ENCODE measurements at places on chromosomes 6 and 20. TPM values are rescaled to one million over a fixed set of nuclear protein-coding genes. Genes with fewer than 3 reads are reported as not detected.
A peak's percentile ranks its signal among the peaks of the same experiment; 100 is the strongest.

ETV7 gene
- 0.36 TPM for total RNA-seq

PLA2G7 gene
- total RNA-seq, result not detected

IL22RA2 gene
- not detected for total RNA-seq

TAGAP gene
- 1.2 TPM for total RNA-seq

TP53INP2 gene
- 26.9 TPM for total RNA-seq

EMILIN3 gene
- total RNA-seq, result 3.6 TPM

ZNF341 gene
- total RNA-seq, result 2.0 TPM

DNA sequence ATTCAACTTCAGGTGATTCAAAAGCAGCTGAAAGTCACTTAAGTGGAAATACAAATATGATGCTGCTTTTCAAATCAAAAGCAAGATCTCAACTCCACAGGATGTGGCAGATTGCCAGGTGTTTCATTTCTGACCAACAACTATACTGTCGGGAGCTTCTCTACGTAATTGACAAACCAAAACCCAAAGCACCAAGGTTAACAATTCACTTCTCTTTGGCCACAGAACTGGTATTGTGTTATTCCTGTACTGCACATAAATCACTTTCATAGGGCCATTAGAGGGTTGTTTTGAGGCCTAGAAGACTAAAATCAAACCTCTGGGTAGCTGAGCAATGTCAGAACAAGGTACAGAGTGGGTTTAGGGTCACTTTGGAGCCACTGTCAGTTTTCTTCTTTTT is 169.7 kb downstream of the HAO1 start:
- no peak for DNase-seq

GRCh38 chr6:127180426-127180825 is 62.0 kb downstream of the RSPO3 start:
- no peak for DNase-seq

DNA sequence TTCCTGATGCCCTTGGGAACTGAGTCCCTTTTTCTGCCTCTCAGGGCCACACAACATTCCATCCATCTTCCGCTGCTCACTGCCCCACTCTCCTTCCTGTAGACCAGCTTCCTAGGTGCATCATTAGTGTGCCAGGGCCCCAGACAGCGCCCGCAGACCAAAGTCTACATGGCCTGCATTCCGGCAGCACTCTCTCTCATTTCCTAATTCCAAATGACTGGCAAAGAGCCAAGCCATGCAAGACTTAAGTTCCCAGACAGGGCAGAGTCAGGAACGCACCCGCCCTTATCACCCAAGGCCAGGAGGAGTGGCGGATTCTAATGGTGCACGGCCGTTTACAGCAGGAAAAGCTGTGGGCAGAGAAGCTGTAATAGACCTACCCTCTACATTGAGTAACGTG is 159.8 kb upstream of the ARID1B start:
- DNase-seq, result no peak

DNA sequence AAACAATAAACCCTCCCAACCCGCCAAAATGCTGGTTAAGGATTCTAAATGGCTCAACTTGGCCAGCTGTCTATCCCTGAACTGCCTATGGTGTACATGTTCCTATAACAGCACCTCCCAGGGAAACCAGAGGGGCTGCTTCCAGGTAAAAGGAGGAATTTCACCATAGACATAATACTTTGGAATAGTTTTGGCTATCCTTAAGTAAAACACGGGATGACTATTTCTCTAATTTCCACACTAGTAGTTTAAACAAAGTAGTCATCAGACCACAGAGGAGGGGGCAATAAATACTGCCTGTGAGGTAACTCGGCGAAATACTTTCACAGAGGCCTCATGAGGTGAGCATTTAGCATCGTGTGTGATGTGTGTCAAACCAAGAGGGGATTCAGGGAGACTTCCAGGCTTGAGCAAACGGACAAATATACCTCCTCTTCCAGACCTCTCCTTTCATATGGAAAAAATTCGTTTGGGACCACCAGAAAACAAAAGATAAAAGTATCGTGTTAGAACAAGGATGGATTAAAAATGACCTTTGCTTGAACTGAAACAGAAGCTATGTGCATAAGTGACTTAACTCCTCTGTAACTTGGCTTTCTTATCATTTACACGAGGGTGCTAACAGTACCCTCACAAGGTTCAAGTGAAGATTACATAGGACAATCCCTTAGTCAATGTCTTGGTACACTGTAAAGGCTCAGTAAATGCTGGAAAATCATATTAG is 1.0 kb upstream of the XRN2 start:
- no peak for DNase-seq

- no peak for DNase-seq
Observed at GRCh38 chr20:15916623-15917022, 656.6 kb downstream of the KIF16B start.

- DNase-seq, result no peak
Observed at GRCh38 chr6:153595903-153596302, 443.1 kb upstream of the OPRM1 start.

DNA sequence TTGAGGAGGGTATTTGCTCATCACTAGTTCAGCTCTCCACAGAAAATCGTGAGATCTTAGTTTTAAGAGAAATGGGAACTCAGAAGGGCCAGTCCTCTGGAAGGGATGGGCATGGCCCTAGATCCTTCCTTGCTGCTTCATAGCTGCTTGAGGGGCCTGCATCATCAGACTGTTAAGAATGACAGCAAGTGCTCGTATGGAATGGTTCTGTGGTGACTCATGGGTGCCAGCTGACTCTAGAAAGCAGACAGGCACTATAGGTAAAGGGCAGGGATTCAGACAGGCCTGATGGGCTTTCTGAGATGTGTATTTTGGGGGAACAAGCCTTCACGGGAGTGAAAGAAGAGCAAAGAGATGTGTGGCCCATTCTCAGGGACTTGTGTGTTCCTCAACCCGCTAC is 90.8 kb downstream of the MYLK4 start:
- DNase-seq, result no peak

DNA sequence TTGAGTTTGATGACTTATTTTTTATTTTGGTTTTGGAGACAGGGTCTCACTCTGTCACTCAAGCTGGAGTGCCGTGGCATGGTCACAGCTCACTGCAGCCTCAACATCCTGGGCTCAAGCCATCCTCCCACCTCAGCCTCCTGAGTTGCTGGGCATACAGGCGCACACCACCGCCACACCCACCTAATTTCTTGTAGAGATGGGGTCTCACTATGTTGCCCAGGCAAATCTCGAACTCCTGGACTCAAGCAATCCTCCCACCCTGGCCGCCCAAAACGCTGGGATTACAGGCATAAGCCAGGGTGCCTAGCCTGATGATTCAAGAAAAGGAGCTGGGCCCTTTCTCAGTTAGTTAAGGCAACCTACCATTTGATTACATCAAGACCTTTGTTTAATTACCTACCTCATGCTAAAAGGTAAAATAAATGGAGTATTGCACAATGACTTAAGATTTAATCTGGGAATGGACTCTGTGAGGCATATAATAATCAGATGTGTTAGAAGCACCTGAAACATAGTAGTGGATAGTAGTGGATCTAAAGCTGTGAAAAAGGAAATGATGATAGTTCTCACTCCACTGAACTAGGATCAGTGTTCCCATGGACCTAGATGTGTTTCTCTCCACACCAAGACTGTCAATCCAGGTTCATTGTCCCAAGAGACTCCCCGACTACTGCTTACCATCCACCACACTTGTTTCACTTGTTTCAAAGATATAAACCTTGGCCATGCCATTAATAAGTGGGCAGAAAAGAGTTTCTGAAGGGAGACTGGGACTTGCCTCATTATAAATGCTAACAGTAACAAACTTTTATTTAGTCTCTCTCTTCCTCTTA is 2.1 kb downstream of the TNFRSF21 start:
- no peak for DNase-seq

DNA sequence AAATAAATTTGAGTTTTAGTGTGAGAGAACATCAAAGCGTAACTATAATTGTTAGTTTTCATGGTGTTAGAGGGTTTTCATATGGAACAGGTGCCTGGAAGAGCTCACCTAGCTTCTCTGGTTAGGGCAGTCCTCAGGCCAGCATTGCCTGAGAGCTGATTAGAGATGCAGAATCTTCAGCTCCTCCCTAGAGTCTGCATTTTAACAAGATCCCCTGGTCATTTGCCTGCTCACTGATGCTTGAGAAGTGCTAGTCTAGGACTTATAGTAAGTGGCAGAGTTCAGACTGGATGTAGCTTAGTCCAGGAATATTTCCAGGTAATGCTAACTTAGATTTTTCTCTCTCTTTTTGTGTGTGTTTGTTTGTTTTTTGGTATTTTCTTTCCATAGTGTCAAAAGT is 21.7 kb upstream of the SMIM26 start:
- no peak for DNase-seq

DNA sequence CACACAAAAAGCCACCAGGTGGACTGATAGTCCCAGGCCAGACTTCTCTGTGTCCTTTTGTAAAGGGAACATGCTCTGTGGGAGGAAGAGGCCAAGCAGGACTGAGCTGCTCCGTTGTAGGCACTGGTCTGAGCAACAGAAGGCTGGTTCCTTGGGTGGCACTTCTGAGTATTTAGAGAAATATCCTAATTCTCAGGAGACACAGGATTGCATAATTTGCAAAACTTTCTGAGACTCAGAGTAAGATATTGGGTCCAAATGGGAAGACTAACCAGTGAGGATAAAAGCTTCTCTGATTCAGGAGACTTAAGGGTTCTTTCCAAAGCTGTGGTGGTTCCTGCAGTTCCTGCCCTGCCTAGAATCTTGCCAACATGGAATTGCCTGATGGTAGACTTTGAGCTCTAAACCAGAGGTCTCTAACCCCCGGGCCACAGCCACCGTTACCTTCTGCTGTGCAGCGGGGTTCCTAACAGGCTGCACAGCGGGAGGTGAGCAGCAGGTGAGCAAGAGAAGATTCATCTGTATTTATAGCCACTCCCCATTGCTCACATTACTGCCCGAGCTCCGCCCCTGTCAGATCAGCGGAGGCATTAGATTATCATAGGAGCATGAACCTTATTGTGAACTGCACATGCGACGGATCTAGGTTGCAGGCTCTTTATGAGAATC is 107.0 kb downstream of the OLIG3 start:
- no peak for DNase-seq

GRCh38 chr6:44966449-44967092 is 361.6 kb upstream of the RUNX2 start:
- DNase-seq, result no peak

- DNase-seq, result no peak
Observed at GRCh38 chr6:16367571-16367970, 129.2 kb downstream of the GMPR start.

GRCh38 chr6:31814677-31815024 is 432 bp downstream of the HSPA1L start:
- peak; percentile 99 for DNase-seq

- DNase-seq, result no peak
Observed at GRCh38 chr6:24397631-24398030, 5.1 kb upstream of the MRS2 start.

DNA sequence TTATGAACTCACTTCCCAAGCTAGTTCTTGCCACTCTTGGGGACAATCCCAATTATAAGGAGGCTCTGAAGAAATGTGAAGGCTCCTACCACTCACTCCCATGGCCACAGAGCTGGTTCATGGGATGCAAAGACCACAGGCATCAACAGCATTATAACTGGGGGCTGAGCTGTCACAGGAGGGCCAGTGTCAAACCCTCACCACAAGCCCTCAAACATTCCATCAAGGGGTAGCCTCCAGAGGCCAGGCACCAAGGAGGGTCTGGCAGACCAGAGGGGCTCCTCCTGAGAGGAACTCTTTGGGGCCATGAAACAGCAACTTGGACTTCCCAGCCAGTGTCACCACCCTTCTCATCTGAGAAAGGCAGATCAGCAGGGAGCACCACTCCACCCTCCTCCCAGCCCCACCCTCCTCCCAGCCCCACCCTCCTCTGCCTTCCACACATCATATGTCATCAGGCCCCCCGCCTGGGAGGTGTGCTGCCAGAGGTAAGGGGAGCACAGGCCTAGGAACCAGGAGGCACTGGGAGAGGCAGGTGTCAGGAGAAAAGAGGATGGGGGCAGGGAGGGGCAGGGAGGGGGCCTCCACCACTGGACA is 1.2 kb upstream of the TSPO2 start:
- DNase-seq, result no peak

- DNase-seq, result no peak
Observed at GRCh38 chr6:36924778-36925374, 29.7 kb upstream of the PI16 start.

GRCh38 chr6:18457065-18457737 is 70.1 kb downstream of the RNF144B start:
- DNase-seq, result no peak

DNA sequence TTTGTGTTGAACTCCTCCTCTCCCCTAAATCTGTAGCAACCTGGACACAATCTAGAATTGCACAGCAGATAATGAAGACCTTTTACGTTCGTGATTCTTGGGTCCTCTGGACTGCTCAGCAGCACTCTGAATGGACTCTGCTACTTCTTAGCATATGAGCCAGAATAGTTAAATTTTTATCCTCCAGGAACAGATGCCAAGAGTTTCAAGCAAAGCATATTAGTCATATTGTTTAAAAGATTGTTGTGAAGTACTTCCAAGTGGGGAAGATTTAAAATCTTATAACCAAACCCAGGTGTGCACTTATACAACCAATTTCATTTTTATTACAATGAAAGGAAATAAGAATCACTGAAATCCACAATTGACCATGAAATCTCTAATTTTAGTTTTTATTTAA is 118.9 kb upstream of the EXOC2 start:
- DNase-seq, result no peak

GRCh38 chr6:167493976-167494697 is 169.3 kb downstream of the TTLL2 start:
- peak; percentile 60 for DNase-seq

DNA sequence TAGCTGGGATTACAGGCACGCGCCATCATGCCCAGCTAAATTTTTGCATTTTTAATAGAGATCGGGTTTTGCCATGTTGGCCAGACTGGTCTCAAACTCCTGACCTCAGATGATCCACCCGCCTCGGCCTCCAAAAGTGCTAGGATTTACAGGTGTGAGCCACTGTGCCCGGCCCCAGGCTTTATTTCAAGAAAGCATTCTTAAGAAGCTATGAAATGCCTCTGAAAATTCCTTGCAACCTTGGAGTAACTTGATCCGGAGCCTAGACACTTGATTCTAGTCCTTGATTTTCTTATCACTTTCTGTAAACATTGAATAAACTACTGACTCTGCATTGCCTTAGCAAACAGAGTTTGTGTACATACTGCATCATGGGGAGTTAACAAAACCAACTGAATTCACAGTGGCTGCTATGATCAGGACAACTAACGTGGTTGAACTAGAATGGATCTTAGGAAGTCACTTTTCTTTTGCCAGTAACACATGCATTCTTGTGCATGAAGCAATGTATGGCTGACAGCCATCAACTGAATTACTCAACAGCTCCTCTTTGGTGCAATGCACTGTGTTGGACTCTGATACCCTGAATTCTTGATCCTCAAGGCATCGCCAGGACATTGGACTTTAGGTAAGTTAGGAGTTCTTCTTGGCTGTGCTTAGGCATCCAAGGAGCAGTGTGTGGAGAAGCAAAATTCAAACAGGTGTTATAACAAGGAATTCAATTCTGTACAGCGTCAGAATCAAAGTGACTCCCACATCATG is 102.8 kb upstream of the TMEM170B start:
- DNase-seq, result no peak

GRCh38 chr20:44282192-44282591 is 28.8 kb downstream of the FITM2 start:
- DNase-seq, result no peak

GRCh38 chr6:82030761-82031503 is 216.6 kb downstream of the IBTK start:
- DNase-seq, result no peak

GRCh38 chr6:87724983-87725811 is 23.2 kb upstream of the AKIRIN2 start:
- DNase-seq, result no peak
